RPMI8226 (cell line): ENCODE measurements at places on chromosomes 7 and 10.

GRCh38 chr7:65448816-65449504 is 75.3 kb downstream of the ZNF92 start:
- DNase-seq: no peak

DNA sequence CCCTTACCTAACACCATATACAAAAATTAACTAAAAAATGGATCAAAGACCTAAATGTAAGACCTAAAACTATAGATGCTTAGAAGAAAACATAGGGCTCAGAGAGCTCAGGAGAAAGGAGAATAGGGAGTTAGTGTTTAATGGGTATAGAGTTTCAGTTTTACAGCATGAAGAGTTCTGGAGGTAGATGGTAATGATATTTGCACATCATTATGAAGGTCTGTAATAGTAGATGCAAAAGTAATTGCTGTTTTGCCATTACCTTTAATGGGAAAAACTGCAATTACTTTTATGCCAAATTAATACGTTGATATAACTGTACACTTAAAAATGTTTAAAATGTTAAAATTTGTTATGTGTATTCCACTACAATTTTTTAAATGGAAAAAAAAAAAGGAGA is 39.2 kb upstream of the NANOS1 start:
- no peak for DNase-seq

DNA sequence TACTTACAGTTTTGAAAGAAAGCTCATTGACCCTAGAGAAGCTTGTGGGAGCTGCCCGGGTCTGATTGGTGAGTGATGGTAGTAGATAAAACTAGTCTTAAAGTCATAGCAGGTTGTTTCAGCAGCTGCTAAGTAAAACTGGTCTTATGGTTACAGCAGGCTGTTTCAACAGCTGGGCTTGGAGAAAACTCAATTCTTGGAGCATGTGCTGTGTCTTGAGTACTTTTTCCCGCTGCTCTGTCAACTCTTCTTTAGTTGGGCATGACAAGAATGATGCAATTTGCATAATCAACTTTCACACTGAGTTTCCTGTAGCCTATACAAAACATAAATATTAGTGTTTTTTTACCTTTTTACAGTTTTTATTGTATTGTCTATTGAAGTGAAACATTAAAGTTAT is 707.9 kb downstream of the AUTS2 start:
- DNase-seq: no peak

DNA sequence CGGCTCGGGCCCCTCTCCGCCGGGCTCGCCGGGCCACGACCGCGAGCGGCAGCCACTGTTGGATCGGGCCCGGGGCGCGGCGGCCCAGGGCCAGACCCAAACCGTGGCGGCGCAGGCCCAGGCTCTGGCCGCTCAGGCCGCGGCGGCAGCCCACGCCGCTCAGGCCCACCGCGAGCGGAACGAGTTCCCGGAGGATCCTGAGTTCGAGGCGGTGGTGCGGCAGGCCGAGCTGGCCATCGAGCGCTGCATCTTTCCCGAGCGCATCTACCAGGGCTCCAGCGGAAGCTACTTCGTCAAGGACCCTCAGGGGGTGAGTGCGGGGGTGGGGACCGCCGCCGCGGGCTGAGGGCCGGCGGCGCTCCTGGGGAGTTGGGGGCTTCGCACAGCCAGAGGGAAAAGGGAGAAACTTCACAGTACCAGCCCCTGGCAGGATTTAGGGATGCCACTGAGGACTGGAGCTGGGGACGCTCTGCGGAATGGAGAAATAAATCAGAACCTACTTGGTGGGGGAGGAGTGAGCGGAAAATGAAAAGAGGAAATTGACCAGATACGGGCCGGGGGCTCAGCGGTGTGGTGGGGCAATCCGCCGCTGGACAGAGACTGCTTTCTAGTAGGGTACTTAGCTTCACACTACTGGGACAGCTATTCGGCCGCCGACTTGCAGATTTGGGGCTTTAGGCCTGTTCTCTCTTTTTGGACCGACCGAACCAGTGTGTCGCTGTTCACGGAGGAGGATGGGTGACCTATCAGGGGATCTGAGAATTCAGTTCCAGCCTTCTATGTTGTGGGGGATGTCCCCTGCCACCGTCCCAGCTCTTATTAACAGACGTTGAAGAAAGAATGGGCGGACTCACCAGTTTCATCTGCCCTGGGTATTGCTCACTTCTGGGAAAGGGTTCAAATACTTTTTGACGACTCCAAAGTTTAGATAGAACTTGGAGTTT is 669 bp downstream of the PI4K2A start:
- DNase-seq: peak; percentile 11

- DNase-seq: no peak
Measured at GRCh38 chr7:48515171-48515570, 343.9 kb downstream of the ABCA13 start.

DNA sequence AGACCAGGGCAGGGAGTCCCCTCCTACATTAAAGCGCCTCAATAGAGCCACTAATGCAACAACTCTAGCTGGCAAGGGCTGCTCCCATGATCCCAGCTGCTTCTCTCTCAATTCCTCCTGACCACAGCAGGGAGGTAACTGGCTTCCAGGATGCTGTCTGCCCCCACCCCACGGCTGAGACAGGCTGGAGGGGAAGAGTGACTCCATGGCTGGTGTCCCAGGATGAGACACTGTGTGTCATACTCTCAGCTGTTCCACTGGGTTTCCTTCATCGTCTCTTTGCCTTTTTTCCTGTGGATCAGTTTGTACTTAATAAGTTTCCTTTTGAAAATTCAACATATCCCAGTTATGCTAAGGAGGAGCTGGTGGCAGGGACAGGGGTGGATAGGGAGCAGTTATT is 27.7 kb upstream of the MYH16 start:
- no peak for DNase-seq

DNA sequence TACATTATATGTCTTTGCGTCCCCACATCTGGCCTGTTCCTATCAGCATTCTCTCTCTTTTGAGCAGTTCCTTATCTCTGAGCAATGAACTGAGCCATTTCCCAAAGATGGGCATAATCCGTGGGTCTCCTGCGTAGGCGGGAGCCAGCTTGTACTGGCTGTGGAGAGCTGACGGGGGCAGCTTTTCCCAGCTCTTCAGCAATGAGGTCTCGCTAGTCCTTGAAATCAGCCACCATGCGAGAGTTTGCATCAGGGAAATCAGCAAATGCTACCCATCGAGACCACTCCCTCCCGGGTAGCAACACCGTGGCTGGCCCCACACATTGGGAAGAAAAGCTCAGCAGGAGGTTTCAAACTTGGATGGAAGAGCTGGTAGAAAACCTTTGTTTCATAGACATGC is 51.9 kb upstream of the FAM180A start:
- no peak for DNase-seq

DNA sequence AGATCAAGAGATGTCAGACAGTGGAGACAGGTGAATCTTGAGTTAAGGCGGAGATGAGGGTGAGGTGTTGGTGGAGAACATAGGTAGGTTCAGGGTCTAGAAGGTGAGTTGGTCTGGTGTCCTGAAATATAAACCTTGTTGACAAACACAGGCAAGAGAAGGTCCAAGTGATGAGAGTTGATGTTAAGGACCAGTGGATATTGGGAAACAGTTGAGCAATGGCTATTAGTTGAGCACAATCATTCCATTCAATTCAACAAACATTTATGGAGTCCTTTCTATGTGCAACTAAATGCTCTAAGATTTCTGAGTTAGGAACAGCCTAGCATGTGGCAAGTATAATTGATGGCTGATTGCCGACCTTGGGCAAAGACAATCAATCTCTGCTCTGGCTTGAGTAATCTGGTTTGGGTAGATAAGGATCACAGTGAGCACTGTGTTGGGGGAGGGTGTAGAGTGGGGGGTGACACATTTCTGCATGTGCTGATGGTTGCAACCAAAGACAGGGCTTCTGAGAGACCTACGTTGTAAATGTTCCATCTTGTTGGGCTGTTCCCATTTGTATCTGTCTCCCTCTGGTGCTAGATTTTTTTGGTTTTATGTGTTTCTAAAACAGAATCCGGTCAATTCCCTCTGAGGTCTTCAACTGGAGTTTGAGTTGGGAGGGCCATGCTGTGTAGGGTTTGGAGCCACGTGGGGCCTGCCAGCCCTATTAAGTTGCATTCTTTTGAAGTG is 201.1 kb downstream of the BAMBI start:
- no peak for DNase-seq

- DNase-seq: no peak
Measured at GRCh38 chr10:74011017-74011416, 13.1 kb downstream of the VCL start.

GRCh38 chr7:20786779-20787659 is at the start of gene SP8:
Gene SP8, minus strand, starts transcription at chr7:20786886. Its CDS starts 88 bp downstream, at chr7:20786798.
- DNase-seq: no peak

DNA sequence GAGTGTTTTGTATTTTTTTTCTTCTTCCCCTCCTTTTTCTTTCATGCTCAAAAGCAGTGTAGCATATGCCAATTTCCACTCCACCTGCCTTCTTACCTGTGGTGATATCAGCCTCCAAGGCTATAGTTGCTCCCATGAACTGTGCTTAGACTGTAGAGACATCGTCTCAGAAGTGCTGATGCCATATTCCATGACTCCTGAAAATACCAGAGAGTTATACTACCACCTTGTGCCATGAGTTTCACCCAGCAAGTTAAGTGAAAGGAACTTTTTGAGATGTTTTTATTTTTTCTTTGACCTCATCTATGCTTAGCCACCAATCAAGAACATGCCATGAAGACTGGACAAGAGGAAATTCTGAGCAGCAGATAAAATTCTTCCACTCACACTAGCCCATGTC is 142.8 kb upstream of the SEMA3E start:
- DNase-seq: no peak

- DNase-seq: no peak
Measured at GRCh38 chr7:135257790-135258189, 24.2 kb downstream of the STRA8 start.

GRCh38 chr7:22443370-22444180 is 56.4 kb downstream of the STEAP1B start:
- DNase-seq: no peak

DNA sequence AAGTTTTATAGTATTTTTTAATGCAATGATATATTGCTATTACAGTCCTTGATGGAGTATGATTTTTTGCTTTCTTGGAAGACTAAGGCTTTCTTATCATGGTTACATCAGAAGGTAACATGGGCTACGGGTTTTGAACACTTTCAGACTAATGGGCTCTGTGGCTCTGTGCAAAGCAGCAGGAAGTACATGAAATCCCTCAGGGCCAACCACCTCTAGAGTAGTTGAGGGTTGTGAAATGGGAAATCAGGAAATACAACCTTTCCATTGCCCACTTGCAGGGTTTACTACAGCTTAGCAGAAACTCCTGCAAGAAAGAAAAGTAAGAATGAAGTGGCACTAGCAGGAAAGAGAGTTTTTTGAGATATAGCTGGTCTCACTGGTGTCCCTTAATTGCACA is 853.5 kb downstream of the KCNMA1 start:
- DNase-seq: no peak

DNA sequence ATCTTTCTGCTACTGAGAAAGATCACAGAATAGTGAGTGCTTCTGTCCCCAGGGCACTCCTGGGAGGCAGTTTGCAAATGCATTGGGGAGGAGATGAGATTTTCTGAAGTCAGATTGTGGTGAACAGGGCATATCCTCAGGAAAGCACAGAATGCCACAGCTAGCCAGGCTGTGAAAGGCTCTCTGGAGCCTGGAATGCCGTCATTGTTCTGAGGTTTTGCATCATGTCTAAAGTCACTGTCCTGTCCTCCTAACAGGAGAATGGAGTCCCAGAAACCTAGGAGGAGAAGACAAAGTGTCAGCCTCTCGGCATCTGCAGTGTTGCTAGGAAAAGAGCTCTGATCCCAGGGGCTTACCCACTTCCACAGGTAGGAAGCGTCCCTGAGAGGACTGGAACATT is 69.2 kb upstream of the IGFBP3 start:
- no peak for DNase-seq

GRCh38 chr10:91726355-91726754 is 71.9 kb upstream of the TNKS2 start:
- DNase-seq: no peak

GRCh38 chr7:73895626-73896025 is 34.7 kb downstream of the TMEM270 start:
- no peak for DNase-seq

DNA sequence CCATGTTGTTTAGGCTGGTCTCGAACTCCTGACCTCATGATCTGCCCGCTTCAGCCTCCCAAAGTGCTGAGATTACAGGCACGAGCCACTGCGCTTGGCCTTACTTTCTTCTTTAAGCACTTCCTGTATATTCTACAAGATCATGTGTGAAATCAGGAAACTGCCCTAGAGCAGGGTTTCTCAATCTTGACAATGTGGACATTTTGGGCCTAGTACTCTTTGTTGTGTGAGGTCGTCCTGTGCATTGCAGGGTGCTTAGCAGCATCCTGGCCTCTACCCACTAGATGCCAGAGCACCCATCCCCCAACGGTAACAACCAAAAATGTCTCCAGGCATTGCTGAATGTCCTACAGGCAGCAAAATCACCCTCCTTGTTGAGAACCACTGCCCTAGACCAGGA is 24.7 kb downstream of the RRP12 start:
- no peak for DNase-seq

DNA sequence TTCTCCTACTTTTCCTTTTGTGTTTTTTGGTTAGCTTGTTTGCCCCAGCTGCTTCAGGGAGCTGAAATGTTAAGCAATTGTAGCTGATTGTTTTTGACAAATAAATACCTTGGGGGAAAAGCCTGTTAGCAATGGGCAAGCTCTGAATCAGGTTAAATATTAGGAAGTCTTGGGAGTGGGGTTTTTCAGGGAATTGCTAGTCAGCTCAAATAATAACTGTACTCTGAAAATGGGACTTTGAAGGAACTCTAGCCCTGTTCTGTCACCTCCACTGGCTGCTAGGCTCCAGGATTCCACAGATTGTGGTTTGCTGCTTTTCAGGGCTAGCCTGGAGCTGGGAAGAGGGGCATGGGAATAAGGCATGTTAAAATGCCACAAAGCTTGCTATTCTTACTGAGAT is 39.5 kb downstream of the ADK start:
- DNase-seq: no peak

GRCh38 chr7:74002474-74003017 is 25.4 kb upstream of the ELN start:
- peak; percentile 73 for DNase-seq

DNA sequence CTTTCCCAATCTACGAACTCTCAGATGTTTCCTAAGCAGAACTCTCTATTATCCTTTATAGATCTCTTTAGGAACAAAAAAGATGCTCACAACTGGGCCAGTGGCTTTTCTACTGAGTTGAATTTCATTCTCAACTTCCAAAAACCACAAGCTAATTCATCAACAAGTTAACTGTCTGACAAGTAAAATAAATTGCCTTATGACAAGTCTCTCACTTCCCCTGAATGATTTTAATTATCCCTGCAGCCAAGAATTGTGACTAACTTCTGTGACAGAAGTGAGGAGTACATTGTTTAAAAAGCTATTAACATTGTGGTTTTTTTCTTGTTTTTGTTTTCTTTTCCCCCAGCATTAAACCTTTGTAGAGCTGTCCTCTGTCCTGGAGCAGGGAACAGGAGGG is 343.1 kb downstream of the HPSE2 start:
- no peak for DNase-seq
